Suprapubic skin (tissue), 4 donors: ENCODE measurements at places on chromosomes 4 and X. TPM values are rescaled to one million over a fixed set of nuclear protein-coding genes. Genes with fewer than 3 reads are reported as not detected.

Gene SCD5
- 6.4 TPM for total RNA-seq

Gene CCNA2
- 4.8 TPM for total RNA-seq

DNA sequence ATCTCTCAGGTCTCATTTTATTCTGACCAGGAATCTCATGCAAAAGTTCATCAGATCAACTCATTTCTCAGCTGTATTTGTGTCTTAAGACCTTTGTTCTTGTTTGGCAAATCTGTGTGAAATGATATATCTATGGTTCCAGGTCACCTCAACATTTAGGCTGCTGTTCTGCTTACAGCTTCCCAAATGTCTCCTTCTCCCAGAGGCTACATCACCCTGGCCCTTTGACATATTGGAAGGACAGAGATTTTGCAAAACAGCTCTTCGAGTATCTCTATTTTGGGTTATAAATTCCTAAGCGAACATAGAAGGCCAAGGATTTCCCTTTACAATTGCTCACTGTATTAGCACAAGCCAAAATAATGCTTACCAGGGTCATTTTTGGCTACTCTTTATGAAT lies 57.5 kb upstream of the GIMD1 start:
- no peak for DNase-seq

GRCh38 chr4:21960793-21961192 lies 12.2 kb upstream of the KCNIP4 start:
- no peak for DNase-seq

- DNase-seq = no peak
Observed at GRCh38 chr4:76623217-76624045, 188.4 kb downstream of the SHROOM3 start.

Gene GAB3
- total RNA-seq = 2.3 TPM

Gene PDZD11
- total RNA-seq = 31.8 TPM

- no peak for DNase-seq
Observed at GRCh38 chr4:71126719-71127118, 133.3 kb downstream of the DCK start.

GRCh38 chr4:58809366-58809765 lies 1699.2 kb upstream of the IGFBP7 start:
- no peak for DNase-seq
